AG08395 (cell line): ENCODE measurements at places on chromosomes 1 and 21.

GRCh38 chr1:79380078-79380477, 373.5 kb upstream of the ADGRL4 start:
- no peak for DNase-seq

- no peak for DNase-seq
Measured at GRCh38 chr21:35002879-35003722, 46.0 kb downstream of the RUNX1 start.

DNA sequence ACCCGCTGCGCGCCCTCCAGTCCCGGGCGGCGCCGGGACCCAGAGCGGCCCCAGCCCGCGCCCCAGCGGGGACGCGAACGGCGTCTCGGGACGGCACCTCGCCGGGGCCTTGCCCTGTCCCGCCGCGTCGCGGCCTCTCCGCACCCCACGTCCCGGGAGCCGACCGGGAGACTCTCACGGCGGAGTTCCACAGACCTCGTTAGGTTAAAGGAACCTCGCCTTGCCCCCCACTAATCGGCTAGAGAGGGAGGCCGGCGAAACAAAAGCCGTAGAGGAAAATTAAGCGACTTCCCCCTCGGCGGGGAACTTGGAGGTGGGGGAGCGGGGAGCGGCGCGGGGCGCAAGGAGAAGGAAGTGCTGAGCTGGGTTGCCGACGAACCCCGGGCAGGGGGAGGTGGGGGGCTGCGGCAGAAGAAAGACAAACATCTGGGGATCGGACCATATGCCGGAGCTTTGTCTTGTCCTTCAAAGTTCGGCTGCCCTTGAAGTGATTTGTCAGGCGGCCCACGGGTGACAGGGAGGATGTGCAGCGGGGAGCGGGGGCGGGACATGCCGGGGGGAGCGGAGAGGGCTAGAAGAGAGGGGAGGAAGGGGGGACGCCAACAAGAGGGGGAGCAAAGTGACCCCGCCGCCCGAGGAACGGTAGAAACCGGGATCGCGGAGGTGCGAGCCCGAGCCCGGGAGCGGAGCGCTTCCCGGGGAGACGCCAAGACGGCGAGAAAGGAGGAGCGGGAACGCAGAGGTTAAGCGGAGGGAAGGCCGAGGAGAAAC, 120.0 kb upstream of the RRP15 start:
- peak; percentile 9 for DNase-seq

GRCh38 chr1:151011154-151011850, 3.1 kb downstream of the PRUNE1 start:
- DNase-seq, result no peak

GRCh38 chr1:210358626-210359025, 29.9 kb downstream of the HHAT start:
- no peak for DNase-seq

- DNase-seq, result no peak
Measured at GRCh38 chr1:65114322-65114721, 33.7 kb upstream of the AK4 start.

DNA sequence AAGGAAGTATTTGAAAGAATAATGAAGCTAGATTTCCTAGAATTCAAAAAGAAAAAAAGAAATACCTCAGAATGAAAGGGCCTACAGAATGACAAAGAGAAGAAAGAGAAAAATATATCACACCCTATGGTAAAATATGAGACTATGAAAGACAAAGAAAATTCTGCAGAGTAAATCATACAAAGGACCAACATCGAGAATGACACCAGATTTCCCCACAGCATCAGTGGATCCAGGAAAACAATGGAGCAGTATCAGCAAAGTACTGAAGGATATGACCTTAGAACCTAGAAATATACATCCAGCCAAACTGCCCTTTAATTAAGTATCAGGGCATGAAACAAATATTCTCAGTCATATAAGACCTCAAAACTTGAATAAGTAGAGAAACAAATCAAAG, 21.2 kb upstream of the IFNAR2 start:
- no peak for DNase-seq

DNA sequence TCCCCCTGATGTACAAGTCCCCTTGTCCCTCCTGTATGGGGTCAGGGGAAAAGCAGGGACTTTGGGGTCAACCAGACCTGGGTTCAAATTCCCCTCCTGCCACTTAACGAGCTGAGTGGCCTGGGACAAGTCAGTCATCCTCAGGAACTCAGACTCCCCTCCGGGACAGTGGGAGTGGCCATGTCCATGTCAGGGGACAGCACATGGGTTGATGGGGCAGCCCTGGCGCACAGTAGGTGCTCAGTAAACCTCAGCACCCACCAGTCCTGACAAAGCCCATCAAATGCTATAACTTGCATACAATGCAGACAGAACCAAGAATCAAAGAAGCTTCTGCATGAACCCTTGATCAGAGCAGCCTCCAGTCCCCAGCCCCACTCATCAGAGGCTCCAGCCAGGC, 30.0 kb downstream of the MATN1 start:
- no peak for DNase-seq

DNA sequence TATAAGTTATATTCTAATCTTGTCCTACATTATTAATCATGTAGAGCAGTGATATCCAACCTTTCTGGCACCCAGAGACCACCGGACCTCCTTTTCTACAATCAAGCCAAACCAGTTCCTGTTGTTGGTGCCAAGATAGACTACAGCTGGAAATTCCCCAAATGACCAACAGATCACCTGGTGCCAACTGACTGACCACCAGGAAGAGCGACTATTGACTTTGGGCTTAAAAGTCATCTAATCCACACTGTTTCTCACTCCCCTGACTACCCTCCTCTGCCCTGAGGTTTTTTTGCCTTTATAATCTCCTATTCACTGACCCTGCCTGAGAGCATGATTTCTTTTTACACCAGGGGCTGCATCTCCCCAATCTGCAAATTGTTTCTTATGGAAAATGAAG, 425.2 kb downstream of the TTLL7 start:
- no peak for DNase-seq

DNA sequence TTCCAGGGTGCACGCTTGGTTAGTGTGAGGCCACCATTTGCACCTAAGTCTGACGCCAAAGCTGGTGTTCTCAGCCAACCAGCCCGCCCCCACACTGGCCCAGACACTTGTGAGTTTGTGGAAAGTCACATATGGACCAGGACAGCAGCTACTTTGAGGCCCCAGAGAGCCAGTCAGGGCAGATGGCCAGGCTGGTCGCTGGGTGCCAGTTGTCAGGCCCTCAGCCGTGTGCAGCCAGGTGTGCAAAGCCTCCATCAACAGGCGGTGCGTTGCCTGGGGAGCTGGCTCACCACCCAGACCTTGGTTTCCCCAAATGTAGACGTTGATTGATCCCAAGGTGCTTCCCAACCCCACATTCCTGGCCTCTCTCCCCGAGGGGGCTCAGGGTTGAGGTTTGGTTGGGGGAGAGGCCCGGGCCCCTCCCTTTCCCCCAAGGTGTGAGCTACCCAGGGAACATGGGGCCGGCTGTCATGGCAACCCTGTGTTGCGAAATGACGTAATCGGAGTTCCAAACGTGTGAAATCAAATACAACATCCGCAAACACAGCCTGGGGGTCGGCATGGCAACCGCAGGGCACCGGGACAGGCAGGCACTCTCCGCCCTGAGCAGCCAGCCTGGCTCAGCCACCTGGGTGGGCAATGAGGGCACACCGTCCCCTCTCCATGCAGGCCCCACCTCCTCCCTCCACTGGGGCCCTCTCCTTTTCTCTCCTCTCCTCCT, 42.2 kb upstream of the WNT4 start:
- no peak for DNase-seq

DNA sequence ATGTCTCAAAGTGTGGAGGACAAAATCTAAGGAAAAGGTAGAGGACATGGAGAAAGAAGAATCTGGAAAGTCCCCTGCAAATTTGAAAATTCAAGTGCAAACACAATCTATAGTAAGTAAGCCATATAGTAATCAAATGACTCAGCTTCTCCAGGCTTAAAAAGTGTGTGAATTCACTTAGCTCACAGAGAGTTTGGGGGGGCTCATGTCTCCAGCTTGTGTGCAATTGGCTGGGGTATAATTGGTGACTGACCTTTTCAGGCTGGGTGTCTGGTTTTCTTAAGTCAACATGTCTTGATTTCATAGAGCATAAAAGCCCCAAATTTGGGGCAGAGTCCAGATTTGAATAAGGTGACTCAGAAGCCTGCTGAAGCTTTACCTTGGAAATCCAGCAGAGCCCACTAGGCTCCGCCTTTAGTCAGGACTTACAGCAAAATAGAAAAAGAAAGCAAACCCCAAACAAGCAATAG, 8.6 kb downstream of the CLDN14 start:
- DNase-seq, result no peak

GRCh38 chr1:113392541-113393128, 2.3 kb downstream of the MAGI3 start:
- DNase-seq, result no peak

GRCh38 chr1:147892731-147893214, 9.8 kb upstream of the GJA8 start:
- DNase-seq, result peak; percentile 80

DNA sequence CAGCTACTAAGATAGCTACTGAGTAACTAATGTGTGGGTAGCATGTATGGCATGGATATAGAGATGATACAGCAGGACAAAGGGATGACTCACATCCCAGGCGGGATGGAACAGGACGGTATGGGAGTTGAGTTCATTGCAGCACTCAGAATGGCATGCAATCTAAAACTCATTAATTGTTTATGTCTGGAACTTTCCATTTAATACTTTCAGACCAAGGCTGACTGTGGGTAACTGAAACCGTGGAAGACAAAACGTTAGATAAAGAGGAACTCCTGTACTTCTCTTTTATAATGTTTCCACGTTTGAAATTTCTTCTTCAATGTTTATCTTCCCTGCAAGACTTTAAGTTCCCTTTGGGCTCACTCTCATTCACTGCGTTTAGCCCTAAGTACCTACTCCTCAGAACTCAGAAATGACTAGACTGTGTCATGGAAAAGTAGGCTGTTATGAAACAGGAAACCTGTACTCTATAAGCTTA, 151.9 kb downstream of the MAGI3 start:
- DNase-seq, result peak; percentile 54

DNA sequence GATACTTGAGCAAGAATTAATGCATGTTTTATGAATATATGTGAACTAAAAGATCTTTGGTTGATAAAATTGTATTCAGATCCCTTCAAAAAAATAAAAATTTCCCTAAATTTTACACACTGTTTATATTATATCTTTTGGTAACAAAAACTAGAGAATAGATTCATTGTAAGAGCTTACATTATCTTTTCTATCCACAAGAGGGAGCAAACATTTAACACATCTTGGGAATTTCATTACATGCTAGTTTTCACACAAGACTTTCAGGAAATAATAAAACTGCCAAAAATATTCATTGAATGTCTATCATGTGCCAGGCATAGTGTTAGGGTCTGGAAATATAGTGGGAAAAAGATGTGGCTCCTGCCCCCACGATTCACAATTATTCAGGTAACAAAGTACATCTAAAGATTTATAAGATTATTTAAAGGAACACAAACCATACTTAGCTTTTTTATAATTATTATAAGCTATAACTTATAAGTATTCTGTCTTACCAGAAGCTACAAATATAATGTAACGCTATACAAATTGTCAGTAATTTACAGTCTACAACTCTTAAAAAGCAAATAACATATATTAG, 30.6 kb downstream of the FAF1 start:
- peak; percentile 36 for DNase-seq

DNA sequence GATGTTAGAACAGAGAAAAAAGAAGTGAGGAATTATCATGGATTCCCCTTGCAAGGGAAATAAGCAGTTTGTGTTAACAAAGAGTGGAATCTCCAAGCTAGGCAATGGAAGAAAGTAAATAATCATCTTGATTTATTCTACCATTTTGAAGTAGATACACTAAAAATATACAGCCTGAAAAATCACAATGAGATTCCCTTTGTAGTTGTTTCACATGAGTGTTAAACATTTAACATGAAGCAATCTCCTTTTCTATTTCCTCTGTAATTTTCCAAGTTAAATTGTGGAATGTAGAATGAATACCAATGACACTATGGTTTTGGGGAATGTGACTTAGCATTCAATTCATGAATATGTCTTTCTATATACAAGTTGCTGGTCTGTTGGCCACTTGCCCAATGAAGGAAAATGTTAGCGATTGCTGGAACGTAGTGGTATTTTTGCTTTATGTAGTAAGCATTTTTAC, 5.7 kb downstream of the TGFB2 start:
- DNase-seq, result peak; percentile 15

DNA sequence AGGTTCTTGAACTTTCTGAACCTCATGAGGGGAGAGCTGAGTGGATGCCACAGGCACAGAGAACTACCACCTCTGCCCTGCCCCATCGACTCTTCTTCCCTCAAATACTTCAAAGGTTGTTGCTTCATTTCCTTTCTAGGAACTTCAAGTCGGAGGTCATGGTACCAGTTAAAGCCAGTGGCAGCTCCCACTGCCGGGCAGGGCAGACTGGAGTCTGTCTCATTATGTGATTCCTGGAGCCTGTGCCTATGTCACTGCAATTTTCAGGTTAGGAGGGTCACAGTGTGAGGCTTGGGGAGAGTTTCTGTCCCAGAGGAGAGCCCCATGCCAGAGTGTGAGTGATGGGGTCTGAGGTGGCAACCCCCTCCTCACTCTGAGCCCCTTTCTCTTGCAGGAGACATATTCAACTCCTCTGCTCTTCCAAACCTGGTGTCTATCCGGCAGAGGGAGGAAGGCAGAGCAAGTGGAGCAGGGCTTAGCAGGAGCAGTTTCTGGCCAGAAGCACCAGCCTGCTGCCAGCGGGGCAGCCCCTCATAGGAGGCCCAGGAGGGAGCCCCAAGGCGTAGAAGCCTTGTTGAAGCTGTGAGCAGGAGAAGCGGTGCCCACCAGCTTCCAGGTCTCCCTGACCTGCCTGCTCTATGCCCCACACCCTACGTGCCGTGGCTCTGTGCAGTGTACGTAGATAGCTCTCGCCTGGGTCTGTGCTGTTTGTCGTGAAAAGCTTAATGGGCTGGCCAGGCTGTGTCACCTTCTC, 29.3 kb downstream of the CAMK1G start:
- no peak for DNase-seq

GRCh38 chr1:155277902-155278688, 832 bp downstream of the HCN3 start:
- peak; percentile 47 for DNase-seq

DNA sequence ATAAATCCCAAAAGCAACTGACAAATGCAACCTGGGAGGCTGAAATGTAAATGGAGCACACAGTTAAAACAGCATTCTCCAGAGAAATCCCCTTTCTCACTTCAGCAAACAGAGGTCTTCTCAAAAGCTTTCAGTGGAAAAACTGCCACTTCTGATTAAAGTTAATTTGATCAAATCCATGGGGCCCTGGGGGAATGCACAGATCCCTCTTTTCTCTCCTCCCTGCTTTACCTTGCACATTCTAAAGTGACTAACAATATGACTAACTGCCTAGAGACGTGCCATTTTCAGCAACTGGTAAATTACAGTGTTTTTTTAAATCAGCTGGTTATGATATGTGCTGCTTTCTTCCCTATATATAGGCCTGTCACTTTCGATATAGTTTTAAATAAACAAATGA, 142.5 kb downstream of the RERE start:
- peak; percentile 15 for DNase-seq

DNA sequence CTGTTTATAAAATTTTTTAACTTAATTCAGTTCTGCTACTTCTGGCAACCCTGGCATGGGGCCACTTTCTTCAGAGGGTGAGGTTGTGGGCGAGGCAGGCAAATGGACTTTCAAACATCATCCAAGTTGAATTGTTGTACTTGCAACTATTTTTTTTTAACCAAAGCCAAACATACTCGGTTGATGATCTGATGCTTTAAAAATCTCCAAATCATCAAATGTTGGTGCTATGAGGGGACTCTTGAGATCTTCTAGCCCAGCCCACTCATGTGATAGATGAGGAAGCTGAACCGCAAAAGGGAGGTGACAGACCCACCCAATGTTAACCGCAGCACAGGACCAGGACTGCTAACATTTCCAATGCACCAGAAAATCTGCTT, 6.7 kb downstream of the SLC1A7 start:
- peak; percentile 83 for DNase-seq
